ENCODE measurements at places on chromosomes 1 and 21.

DNA sequence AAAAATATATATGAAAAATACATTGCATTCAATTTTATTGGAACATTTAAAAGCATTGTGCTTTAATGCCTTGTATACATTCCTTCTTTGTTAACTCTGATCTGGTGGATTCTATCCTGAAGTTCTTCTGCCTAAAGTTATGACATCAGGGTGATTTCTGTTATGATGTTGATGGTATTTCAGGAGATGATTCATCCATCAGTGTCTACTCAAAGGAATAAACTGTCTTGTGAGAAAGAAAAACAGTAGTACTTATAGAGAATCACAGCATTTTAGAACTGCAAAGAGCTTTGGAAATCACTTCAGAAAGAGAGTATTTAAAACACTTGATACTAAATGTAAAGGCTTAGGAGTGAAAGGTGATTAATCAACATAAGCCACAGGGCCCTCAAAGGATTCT lies 155.7 kb downstream of the PTPRC start:
- no peak for DNase-seq

- no peak for DNase-seq
Observed at GRCh38 chr1:57483954-57484353, 60.1 kb upstream of the DAB1 start.

DNA sequence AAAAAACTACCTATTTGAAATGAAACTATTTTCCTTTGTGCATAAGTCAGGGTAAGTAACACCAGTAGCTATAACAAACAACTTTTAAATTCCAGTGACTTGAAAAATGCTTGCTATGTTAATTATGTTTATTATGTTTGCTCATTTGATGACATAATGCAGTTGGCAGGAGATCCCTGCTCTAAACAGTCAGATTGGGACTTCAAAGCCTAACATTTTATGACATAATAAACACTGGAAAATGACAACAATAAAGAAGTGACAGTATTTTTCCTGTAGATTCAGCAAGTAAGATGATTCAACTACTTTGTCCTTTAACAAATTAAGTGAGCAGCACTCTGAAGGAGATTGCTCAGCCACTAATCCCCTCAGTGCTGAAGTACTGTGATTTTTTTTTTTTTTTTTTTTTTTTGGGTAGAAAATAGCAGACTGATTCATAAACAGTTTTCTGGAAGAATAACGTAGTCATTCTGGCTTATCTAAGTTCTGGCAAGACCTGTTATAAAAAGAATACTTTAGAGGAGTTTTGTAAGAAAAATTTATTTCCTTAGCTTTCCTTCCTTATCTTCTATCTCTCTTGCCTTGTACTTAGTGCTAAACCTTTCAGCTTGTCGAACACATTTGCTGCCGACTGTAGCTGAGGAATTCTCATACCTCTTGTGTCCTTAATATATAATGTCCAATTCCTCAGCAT lies 207.2 kb downstream of the PTGER3 start:
- no peak for DNase-seq

- DNase-seq: no peak
Observed at GRCh38 chr21:45836694-45837670, 144.6 kb upstream of the COL6A1 start.

DNA sequence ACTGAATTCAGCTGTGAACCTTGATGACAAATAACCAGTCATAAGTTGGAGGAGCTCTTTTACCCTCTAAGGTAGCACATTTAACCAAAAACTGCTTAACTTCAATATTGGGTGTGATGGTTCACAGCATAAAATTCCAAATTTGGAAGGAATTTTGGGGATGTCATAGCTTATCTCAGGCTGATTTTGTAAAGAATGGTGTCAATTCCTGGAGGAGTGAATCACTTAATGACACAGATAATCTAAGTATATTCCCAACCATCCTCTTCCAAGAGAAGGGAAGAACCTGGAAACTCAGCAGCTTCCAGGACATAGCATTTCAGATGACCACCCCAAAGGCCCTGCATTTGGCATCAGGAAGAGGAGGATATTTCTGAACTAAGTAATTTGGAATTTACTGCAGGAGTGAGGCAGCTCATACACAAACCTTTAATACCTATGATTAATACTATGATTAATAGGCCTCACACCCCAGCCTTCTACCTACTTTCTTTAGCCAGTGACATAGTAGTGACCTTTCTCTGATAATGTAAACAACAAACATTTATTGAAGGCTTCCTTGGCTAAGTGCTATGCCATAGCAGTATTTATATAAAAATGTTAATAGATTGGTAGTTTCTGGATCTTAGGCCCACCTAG lies 14.5 kb downstream of the GLUL start:
- no peak for DNase-seq

DNA sequence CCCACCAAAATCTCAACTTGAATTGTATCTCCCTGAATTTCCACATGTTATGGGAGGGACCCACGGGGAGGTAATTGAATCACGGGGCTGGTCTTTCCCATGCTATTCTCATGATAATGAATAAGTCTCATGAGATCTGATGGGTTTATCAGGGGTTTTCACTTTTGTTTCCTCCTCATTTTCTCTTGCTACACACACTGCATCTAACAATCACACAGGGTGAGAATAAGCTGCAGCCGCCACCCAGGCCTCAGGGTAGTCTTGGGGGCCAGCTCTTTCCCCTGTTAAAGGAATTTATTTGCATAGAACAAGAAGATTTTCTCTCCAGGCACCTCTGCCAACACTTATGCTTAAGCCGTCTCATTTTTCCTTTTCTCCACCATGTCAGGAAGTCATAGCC lies 26.0 kb upstream of the GBP6 start:
- no peak for DNase-seq

- peak; percentile 92 for DNase-seq
Observed at GRCh38 chr1:1080122-1080757, 6.1 kb upstream of the RNF223 start.

DNA sequence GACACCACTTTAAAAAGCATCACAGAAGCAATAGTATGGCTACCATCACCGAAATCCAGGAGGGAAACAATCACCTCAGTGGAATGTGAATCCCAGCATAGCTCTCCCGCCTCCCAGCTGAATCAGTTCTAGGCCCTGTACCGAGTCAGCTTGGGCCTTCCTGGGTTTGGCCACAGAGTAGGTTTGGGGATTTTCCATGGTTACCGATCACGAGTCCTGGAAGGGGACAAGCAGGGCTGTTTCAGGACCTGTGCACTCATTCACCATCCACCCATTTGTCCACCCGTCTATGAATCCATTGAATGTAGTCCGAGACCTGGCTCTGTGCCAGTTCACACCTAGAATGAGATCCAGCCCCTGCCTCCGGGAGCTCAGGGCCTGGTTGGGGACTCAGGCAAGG lies 94.2 kb downstream of the ARHGEF10L start:
- no peak for DNase-seq

DNA sequence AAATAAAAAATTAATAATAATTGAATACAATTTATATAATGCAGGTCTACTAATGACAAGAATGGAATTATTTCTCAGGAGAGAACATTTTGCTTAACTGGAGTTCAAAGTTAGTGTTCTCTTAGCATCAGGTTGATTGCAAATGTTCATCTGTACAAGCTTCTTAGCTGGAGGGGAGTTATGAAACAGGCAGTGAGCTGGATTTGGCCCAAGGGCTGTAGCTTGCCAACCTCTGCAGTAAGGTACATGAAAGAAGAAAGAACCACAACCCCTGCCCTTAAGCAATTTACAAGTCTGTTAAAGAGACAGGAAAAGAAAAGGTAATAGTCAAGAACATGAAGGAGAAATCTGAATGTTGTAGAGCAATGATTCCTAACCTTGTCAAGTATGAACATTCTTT lies 17.0 kb downstream of the LPGAT1 start:
- no peak for DNase-seq

GRCh38 chr1:44524655-44525500 lies 119.8 kb downstream of the RNF220 start:
- DNase-seq: no peak

DNA sequence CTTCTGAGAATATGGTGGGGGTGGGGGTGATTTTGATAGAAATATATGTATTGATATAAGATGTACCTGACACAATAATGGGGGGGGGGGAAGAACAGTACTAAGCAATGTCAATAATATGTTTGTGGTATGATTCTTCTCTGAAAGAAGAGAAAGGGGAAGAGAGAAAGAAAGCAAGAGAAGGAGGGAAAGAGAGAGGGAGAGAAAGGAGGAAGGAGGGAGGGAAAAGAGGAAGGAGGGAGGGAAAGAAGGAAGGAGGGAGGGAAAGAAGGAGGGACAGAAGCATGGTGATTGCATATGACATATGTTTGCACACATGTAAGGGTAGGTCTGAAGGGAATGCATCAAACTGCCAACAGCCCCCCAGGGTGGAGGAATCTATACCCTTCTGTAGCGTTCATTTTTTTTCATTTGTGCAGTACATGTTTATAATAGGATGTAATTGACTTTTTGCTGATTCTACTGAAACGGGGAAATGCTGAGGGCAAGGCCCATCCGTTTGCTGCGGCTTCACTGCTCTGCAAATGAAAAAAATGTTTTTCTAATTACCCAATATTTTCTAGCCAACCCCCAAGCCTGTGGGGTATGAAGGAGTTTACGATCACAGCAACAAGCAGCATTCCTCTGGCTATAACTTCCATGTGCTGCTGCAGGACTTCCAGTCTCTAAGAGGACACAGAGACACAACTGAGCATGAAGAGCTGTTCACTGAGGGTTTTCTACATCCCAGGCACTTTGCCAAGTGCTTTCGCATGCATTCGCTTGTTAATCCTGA lies 119.3 kb upstream of the ZC3H12A start:
- no peak for DNase-seq

DNA sequence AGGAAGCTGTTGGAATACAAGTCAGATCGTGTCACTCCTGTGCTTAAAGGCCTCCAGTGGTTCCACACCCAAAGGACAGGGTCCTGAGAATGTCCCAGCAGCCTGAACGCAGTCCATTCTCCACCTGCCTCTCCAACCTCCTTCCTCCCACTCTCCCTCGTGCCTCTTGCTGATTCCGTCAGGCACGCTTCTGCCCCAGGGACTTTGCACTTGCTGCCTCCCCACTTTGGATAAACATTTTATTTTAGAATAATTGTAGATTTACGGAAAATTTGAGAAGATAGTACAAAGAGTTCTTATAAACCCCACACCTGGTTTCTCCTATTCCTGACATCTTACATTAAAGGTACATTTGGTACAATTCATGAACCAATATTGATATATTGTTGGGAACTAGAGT lies 28.4 kb upstream of the LDLRAP1 start:
- no peak for DNase-seq

DNA sequence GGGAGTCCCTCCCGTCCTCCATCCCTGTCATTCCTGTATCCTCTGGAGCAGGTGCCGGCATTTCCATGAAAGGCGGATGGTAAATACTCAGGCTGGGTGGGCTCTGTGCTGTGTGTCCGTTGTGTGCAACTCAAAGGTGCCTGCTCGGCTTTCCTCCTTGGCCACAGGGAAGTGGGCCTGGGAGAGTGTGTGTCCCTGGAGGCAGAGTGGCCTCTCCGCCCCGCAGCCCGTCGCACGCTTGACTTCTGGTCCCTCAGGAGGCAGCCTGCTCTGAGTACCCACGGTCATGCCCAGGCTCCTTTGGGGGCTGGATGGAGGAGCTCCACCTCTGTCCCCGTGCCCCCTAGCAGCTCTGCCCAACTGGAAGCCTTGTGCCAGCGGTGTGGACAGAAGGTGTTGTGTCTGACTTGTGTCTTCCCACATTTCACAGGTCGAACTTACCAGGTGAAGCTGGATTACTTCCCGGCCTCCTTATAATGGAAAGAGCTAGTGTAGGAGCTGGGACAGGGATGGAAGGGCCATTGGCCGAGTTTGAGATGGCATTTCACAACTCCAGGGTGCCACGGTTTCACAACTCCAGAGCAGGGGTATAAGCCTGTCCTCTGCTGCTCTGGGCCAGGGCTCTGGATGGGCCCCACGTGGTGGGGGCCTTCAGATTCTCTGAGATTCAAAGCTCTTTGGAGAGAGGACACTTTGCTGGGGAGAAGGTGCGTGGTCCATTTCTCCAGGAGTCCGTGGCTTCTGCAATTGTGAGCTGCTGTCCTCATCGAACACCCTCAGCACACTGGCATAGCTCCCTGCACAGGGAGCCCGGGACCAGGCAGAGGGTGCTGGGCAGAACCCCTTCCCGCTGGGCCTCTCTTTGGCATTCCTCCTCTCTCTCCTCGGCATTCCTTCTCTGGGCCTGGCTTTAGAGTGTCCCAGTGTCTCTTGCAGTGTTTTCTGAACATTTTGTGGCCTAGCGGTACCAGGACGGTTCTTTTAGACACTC lies 152.7 kb upstream of the COL6A1 start:
- no peak for DNase-seq

DNA sequence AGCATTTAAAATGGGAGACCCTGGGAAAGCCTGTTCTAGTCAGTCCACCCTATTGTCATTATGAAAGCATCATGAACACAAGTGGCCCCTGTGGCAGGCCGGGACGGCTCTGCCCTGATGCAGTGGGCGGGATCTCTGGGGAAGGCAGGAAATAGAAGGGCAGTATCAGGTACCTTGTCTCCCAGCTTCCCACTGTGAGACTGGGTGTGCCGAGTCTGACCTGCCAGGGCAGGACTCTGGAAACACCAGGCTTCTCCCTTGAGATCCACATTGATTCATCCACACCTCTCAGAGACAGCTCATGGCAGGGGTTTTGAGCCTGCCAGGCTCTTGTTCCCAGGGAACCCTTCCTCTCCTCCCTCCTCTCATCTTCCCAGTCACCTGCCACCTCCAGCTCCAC lies 24.5 kb upstream of the GNPAT start:
- DNase-seq: peak; percentile 22

DNA sequence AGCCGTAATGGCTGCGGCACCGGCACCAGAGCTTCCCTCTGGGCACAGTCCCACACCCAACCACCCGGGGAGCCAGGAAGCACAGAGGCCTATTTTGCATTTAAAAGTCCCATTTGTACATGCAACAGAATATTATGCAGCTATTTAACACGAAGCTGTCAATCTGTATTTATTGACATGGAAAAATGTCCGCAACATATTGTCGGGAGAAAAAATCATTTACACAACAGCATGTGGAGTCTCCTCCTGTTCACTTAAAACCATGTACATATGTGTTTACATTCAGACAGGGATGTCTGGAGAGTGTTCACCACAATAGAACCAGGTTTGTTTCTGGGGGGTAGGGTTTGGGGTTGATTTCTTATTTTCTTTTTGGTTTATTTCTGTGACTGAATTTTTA lies 63.4 kb upstream of the GRIK3 start:
- no peak for DNase-seq

- no peak for DNase-seq
Observed at GRCh38 chr1:242033447-242033846, 34.5 kb upstream of the MAP1LC3C start.

- DNase-seq: no peak
Observed at GRCh38 chr1:97791251-97791650, 129.6 kb downstream of the DPYD start.

Measured in NCI-H510A (cell line).